Central memory CD8-positive, alpha-beta T cell (primary cell): ENCODE measurements at places on chromosomes 11 and 22.

DNA sequence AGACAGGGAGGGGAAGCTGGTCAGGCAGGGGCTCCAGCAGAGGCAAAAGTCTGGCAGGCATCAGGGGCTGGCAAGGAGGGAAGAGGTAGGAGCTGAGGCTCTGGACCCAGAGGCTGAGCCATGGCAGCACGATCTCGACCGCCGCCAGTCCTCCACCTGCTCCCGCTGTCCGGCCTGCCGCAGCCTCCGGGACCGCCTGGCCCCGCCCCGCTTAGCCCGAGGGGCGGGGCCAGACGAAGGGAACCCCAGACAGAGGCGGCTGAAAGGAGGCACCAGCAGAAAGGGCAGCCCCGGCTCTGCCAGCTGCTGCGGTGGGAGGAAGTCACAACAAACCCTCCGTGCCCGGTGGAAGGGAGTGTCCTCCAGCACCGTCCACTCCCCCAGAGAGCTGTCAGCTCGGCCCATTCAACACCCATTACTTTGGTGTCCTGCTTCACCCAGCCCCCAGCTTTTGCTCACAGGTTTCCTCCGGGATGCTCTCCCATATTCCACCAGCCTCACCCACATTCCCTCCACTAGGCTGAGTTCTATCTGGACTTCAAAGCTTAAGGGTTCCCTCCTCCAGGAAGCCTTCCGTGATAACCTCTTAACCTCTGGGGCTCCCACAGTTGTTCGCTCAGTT is at the start of gene MFNG:
Gene MFNG, minus strand, starts transcription at position 161 of the 622 bp plus-strand sequence. CDS start 207 bp downstream, outside the sequence.
- H3K27ac ChIP-seq, result peak within 1 kb of the TSS; percentile 97
- H3K27me3 ChIP-seq, result no peaks in the 10 kb centered on the region
- peaks cover 82% of the 10 kb centered on the region for H3K4me1 ChIP-seq
- peak; percentile 61 for DNase-seq
- H3K36me3 ChIP-seq, result peaks cover 29% of the 10 kb centered on the region
- peak within 1 kb of the TSS; percentile 86 for H3K4me3 ChIP-seq

- H3K27me3 ChIP-seq, result no peaks in the 10 kb centered on the region
- no peak for DNase-seq
- H3K27ac ChIP-seq, result peak overlapping the region; percentile 82
- H3K4me3 ChIP-seq, result peak overlapping the region; percentile 73
Measured at GRCh38 chr22:46586531-46587011, 33.6 kb upstream of the GRAMD4 start.

DNA sequence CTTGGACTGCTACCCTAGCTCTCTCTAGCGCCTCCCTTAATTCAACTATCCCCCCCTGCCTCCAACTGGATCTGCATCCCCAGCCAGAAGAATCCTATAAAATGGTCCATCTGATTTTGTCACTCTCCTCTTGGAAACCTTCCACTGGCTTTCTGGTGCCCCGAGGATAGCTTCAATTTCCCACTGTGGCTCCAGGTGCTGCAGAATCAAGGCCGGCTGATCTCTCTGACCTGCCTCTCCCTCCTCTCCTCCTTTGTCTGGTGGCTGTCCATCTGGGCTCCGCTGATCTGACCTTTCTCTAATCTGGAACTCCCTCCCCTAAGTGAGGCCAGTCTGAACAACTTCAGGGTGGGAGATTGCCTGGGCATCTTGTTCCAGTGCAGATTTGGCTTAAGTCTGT is 6.1 kb upstream of the GRK3 start:
- H3K4me1 ChIP-seq, result no peaks in the 10 kb centered on the region
- H3K36me3 ChIP-seq, result no peaks in the 10 kb centered on the region
- DNase-seq, result no peak
- H3K4me3 ChIP-seq, result no peak overlapping the region

- no peaks in the 10 kb centered on the region for H3K27me3 ChIP-seq
- DNase-seq, result no peak
- H3K27ac ChIP-seq, result peak overlapping the region; percentile 26
- peaks cover 5% of the 10 kb centered on the region for H3K36me3 ChIP-seq
Measured at GRCh38 chr22:46754110-46754799, 8.2 kb upstream of the TBC1D22A start.

GRCh38 chr11:94759522-94759921 is 8.6 kb upstream of the AMOTL1 start:
- H3K4me1 ChIP-seq, result no peaks in the 10 kb centered on the region
- no peak overlapping the region for H3K27ac ChIP-seq
- H3K4me3 ChIP-seq, result no peak overlapping the region
- no peaks in the 10 kb centered on the region for H3K36me3 ChIP-seq
- H3K27me3 ChIP-seq, result peaks cover 22% of the 10 kb centered on the region
- DNase-seq, result no peak

DNA sequence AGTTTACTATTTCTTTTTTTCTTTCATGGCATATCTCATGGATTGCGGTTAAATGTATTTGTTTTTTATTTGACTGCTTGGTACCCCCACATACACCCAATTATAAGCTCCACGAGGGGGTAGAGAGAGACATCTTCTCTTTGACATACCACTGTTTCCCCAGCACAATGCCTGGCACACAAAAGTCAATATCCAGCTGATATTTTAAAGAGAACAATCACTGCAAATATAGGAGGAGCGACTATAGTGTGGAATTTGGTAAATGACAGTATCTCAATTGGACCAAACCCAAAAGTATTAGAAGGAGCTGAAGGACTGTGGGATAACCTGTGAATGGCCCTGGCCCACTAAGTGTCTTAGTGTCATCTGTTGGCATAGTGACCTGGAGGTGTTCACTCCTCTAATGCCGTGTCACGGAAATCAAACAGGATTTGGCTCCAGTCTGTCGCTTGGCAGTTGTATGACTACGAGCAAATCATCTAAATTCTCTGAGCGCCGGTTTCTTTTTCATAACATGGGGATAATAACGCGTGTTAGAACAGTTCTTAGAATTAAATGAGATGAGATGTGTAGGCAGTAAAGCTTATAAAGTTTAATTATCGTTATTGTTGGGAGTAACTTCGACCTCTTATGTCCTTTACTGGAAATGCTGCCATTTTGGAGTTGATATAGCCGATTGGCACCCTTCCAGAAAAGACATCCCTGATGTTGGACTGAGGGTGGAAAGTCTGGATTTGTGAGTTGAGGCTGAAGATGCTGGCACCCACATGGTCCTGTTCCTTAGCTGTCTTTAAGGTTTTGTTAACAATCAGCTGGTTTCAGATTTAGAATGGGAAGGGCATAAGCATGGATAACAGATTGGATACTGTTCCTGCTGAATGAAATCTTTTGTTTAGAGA is 144.5 kb downstream of the DBX1 start:
- H3K27ac ChIP-seq, result no peak overlapping the region
- H3K4me3 ChIP-seq, result no peak overlapping the region
- no peaks in the 10 kb centered on the region for H3K36me3 ChIP-seq
- no peaks in the 10 kb centered on the region for H3K4me1 ChIP-seq

- DNase-seq, result no peak
- no peak overlapping the region for H3K27ac ChIP-seq
- H3K36me3 ChIP-seq, result no peaks in the 10 kb centered on the region
- peaks cover 85% of the 10 kb centered on the region for H3K27me3 ChIP-seq
Measured at GRCh38 chr11:82730286-82730685, 3.4 kb downstream of the FAM181B start.

GRCh38 chr11:112566124-112566523 is 305.5 kb upstream of the PLET1 start:
- H3K4me3 ChIP-seq, result no peak overlapping the region
- H3K36me3 ChIP-seq, result no peaks in the 10 kb centered on the region
- no peak overlapping the region for H3K27ac ChIP-seq
- DNase-seq, result no peak

DNA sequence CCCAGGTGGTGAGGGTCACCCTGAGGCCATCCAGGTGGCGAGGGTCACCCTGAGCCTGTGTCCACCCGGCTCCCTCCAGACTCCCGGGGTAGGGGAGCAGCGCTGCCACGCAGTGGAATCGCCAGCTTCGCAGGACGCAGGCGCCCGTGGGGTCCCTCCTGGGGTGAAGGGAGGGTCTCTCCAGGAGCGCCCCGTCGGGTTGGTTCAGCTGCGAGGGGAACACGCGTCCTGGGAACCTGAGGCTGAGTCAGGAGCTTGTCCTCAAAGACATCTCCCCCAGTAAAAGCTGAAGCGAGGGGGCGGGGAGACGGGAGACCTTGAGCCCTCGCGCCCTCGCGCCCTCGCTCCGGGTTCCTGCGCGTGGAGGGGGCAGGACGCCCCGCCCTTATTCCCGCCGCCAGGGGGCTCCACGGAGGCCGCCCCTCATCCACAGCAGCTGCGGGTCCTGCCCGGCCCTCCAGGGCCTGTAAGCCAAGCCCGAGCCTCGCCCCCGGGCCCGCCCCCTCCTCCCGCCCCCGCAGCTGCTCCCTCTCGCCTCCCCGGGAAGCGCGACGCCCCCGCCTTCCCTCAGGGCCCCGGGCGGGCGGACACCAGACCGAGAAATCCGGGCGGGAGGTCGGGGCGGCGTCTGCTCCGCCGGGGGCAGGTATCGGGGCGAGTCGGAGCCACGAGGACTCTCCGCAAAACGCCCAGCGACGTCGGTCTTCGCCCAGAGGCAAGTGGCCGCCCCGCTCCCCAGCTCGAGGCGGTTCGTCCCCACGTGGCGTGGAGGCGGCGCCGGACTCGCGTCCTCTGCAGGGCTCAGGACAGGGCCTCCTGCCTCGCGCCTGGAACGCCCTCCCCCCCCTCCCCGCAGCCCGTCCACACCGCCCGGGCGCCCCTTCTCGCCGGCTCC is 22.8 kb downstream of the PIM3 start:
- H3K4me3 ChIP-seq, result peak overlapping the region; percentile 61
- no peak for DNase-seq
- H3K27me3 ChIP-seq, result peaks cover 35% of the 10 kb centered on the region

GRCh38 chr11:17015627-17016126 is 1.5 kb upstream of the PLEKHA7 start:
- no peak for DNase-seq
- peaks cover 2% of the 10 kb centered on the region for H3K36me3 ChIP-seq
